Endodermal cell (in vitro differentiated cells): ENCODE measurements at places on chromosomes 7 and 10. TPM values are rescaled to one million over a fixed set of nuclear protein-coding genes. Genes with fewer than 3 reads are reported as not detected.

GRCh38 chr10:111707076-111707475, 476.5 kb downstream of the GPAM start:
- no peak for DNase-seq
- H3K36me3 ChIP-seq: no peaks in the 10 kb centered on the region
- H3K4me1 ChIP-seq: no peaks in the 10 kb centered on the region
- no peak overlapping the region for H3K27ac ChIP-seq
- no peak overlapping the region for H3K4me3 ChIP-seq

DNA sequence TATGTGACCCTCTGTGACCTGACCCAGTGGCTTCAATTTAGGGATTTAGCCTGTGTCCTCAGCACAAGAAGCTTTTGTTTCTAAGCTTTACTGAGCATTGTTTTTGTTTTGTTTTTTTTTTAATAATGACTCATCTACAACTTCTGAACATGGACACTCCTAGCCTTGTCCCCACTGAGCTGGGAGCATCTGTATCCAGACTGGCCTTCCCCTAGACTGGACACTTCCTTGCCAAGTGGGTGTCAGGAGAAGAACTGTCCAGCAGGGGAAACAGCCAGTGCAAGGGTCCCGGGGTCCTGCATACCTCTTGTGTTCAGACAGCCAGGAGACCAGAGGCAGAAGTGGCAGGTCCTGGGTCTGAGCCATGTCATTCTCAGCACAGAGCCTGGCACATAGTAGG, 108.6 kb downstream of the TMEM130 start:
- H3K4me3 ChIP-seq: no peak overlapping the region
- no peaks in the 10 kb centered on the region for H3K27me3 ChIP-seq
- DNase-seq: no peak
- no peak overlapping the region for H3K27ac ChIP-seq
- H3K36me3 ChIP-seq: no peaks in the 10 kb centered on the region
- no peaks in the 10 kb centered on the region for H3K4me1 ChIP-seq

DNA sequence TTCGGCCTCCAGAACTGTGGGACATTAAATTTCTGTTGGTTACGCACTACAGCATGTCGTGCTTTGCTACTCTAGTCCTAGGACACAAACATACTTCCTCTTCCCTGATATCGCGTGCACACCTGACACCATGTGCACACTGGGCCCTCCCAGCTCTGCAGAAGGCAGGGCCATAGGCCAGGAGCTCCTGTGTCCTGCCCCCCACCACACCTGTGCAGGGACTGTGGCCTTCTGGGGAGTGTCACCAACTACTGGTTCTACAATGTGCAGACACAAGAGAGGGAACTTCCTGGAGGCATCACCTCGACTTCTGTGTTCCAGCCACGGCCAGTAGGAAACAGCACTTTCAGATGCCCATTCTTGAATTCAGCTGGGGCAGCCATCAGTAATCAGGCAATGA, 646.4 kb upstream of the MGMT start:
- no peak overlapping the region for H3K4me3 ChIP-seq
- DNase-seq: no peak
- H3K27ac ChIP-seq: no peak overlapping the region
- peaks cover 6% of the 10 kb centered on the region for H3K27me3 ChIP-seq

The SP8 gene
- 3.1 to 4.3 TPM (median 3.3 TPM) in 3 replicates for total RNA-seq
